Fibroblast of skin of right biceps (primary cell): ENCODE measurements at places on chromosomes 7 and 10.
A peak's percentile ranks its signal among the peaks of the same experiment; 100 is the strongest.

GRCh38 chr10:124348801-124349200, 69.9 kb downstream of the OAT start:
- no peak for DNase-seq

DNA sequence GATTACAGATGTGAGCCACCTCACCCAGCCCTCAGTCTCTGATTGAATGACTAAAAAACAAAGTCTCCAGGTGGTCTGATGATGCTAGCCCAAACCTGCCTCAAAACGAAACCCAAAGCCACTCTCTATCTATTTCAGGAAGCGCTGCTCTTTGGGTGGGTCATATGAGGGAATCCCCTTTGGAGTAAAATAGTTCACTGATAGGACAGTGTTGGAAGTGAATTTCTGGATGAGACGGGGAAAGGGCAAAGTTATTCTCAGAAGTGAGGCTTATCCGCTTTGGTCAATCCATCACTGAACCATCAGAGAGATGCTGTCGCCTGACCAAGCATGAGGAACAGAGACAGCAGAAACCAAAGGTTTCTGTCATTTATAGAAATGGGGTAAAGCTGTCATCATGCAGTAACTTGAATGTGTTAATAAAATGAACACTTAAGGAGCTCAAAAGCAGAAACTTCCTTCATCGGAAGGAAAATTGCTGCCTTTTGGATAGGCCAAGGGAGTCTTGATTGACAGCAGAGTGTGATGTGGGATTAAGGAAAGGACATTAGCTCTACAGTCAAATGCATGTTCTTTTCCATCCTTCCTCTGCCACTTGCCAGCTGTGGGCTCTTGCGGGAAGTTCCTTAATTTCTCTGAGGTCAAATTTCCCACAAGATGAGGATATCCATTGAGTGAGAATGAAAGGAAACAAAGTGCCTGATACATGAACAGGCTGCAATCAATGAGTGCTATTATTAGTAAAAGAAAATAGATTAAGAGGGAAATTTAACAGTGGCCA, 64.9 kb upstream of the C1QL3 start:
- DNase-seq = no peak

DNA sequence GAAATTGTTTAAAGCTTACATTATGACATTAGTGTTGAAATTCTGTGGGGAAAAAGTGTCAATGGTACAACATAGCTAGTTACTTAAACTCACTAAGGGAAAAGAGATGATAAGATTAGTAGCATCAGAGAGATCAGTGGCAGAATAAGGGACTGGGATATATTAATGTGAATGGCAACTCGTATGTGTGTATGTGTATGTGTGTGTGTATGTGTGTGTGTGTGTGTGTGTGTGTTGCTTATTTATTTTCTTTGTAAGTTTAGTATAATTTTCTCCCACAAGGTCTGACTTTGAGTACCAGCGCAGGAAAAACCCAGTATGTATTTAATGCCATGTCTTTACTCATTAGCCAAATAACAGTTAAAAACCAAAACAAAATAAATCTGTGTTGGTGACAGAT, 256.1 kb downstream of the ARHGAP21 start:
- DNase-seq = no peak

DNA sequence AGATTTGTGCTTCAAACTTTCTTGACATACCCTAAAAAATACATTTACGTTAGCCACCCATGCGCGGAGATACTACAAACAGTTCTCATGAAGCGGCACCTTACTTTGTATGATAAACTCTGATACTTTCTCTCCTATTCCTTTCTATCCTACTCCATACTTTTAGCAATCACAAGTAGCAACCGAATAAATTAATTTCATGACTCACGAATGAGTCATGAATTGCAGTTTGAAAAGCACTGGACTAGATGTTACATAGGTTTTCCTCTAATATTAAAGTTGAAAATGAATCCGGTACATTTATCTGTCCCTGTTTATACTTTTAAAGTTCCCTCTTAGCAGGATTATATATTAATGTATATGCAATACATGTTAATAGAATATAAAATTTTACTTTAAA, 67.6 kb downstream of the CUBN start:
- DNase-seq = peak; percentile 89

GRCh38 chr10:124978376-124978725, 36.4 kb downstream of the ZRANB1 start:
- no peak for DNase-seq

DNA sequence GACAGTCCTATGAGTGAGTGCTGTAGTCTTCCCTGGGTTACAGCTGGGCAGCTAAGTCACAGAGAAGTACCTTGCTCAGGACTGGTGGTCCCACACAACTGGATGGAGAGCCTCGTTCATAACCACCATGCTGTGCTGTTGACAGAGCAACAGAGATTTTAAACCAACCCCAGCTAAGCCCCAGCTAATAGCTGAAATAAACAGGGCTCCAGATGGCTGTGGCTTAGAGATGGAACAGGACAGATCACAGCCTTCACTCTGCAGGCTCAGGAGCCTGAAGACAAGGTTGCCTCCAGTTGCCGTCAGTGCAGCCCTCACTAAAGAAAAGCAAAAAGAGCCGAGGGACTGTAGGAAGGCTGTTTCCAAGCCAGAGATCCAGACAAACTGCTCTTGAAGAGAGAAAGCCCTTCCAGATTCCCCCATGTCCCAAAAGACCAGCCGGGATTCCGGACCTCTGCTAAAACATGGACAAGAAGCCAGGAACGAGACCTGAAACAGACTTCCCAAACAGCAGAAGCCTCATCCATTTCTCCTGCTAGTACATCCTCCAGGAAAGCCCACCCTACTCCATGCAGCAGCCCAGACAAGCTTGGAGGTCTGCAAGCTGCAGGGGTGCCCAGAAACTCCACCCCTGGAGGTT, 4.2 kb downstream of the HTRA1 start:
- no peak for DNase-seq

DNA sequence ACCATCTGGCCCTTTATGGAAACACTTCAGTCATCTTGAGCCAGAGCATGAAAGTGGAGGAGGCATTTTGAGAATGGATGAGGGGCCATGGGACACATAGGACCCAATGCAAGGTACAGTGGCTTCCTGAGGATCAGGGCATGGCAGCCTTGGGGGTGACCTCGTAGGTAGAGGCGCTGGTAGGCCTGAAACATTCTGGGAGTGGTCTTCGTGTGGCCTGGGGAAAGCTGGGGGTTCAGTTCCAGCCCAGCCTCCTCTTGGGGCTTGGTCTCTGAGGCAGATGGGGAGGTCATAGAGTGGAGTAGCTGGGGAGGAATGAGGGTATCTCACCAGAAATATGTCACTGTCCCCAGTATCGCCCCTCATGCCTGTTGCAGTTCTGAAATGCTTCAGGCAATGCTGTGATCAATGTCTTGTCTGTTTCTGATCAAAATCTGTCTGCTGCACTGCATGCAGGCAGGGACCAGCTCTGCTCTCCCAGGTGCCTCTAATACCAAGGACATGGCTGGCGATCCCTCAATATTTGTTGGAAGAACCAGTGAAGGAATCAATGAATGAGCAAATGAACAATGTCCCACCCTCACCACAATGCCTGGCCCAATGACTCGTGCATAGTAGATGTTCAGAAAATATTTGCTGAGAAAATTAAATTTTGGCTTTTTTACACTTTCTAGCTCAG, 90.9 kb downstream of the CHST15 start:
- no peak for DNase-seq

DNA sequence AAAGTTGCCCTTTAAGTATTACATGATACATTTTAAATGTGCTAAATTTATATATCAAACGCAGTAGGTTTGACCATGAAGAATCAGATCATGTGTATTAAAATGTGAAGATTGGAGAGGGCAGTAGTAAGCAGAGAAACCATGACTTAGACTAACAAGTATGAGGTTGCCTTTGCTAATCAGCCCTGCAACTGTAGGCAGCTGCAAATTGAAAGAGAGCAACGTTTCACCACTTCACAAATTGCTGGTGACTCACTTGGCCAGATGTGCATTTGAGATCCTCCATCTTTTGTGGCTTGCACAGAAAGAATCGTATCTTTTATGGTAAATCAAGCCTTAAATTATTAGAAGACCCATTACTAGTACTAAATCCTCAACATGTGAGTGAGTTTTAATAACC, 10.1 kb upstream of the SEMA3A start:
- DNase-seq = peak; percentile 61

DNA sequence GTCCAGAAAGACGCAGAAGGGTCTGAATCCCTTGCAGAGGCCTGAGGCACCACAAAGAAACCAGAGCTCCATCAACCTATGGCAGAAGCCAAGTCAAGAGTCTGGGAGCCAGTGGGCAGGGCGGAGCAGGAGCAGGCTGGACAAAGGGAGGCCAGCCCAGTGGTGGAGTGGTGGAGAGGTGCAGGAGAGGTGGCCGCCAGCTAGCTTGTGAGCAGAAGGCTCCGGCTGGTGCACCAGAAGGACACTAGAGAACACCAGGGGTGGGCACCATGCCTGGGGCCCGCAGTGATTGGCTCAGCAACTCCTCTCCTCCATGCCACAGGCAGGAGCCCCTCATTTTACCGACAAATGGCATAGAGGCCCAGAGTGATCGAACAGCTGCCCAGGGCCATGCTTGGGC, 186.6 kb downstream of the GRID1 start:
- DNase-seq = no peak

DNA sequence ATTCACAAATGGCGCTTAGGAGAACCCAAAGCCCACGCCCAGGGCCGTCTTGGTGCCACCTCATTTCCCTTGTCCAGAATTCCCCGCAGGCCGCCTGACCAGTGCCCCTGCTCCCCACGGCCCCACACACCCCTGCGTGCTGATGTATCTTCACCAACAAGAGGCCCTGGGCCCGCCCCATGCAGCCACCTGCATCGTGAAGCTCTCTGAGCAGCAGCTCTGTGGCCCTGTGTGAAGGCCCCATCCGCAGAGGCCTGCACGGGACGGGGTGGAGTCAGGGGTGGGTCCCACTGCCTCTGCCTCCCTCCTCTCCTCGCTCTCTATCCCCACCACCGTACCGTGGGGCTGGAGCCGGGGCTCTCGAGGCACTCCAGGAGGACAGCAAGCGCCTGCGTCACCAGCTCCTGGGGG, 14.7 kb downstream of the BRAT1 start:
- no peak for DNase-seq

DNA sequence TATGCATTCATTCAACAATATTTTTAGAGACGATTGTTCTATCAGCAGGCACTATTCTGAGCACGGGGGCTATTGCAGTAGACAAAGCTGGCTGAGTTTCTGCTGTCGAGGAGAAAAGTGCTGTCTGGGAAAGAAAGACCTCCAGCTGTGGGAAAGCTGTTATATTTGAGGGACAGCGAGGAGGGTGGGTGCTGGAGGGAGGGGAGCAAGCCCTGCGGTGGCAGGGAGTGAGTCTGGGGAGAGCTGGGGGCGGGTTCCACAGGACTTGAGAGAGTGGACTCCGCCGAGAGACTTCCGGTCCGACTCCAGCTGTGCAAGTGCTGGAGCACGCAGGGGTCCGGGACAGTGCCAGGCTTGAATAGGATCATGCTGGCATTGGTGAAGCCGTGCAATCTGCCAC, 602.1 kb upstream of the FOXK1 start:
- DNase-seq = no peak

GRCh38 chr7:25068502-25069213, 56.4 kb downstream of the CYCS start:
- DNase-seq = peak; percentile 23

GRCh38 chr7:84017651-84018050, 176.9 kb downstream of the SEMA3A start:
- no peak for DNase-seq

DNA sequence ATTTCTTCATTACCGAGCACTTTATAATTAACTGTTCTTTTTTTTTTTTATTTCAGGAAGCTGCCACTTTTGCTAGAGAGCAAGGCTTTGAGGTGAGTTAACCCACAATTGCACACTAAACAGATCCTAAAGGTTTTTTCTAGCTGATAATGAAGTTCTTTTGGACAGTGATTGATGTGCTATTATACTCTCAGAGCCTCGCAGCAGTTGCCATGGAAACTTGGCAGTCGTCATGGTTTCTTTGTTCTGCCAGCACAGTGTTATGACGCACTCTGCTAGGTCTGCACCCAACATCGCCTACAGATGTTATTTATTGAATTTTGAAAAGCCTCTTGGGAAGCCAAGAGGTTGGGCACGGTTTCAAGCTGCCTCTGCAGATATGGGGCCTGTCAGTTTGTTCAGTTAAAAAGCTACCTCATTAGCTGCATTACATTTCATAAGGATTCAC, 237.2 kb upstream of the KAT6B start:
- DNase-seq = peak; percentile 98

GRCh38 chr7:129489491-129489890, 12.8 kb upstream of the SMKR1 start:
- peak; percentile 92 for DNase-seq

- DNase-seq = no peak
These were observed 265.9 kb upstream of the MKLN1 start for GRCh38 chr7:131061818-131062217.

DNA sequence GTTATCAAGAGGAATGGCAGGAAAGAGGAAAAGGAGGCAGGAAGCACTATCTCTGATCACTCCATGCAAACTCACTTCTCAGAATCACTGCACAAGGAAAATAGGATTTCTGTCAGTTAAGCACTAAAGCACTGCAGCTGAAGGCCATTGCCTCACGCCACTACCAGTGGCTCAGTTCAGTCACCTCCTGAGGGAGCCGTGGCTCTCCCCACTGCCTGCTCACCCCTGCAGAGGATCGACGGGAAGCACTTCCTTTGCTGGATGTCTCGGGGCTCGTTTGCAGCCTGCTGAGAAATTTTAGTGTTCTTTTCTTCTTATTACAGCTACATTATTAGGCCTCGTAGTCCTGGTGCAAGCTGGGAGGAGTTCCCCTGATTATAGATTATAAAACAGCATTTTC, 90.1 kb upstream of the ADCY1 start:
- no peak for DNase-seq

- no peak for DNase-seq
These were observed 4.3 kb downstream of the DYNC1I1 start for GRCh38 chr7:95776561-95777185.

GRCh38 chr7:135445690-135446089, 64.2 kb downstream of the CNOT4 start:
- DNase-seq = no peak

DNA sequence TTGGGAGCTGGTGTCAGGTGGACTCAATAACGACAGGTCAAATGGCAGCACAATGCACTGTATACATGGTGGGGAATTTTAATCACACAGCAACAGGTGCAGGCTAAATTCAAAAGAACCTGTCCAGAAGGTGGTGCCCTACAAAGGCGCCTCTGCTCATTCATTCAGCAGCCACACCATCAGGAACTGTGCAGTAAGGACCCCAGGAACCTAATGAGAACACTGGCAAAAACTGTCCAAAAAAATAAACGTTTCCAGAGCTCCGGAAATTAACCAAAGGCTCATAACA, 21.9 kb upstream of the CRYGN start:
- no peak for DNase-seq

DNA sequence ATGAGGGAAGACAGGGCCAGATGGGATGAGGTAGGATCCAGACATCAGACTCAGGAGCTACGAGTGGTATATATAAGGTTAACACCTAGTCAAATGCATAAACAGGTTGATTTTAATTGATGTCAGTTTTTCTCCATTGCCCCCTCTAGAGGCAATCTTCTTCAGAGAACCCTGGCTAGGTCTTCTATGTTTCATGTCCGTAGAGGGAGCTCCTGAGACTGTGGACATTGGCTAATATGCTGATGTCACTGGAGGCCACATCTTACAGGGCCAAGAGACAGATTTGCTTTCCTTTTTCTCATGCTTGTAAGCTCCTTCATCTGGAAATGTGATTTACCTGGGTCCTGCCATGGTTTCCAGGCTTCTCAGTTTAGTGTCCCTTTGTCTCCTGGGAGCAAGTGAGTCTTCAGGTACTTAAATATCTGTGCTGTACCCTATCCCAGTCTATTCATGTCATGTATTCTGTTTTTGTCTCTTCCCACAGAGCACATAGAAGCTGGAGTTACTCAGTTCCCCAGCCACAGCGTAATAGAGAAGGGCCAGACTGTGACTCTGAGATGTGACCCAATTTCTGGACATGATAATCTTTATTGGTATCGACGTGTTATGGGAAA, 161.6 kb upstream of the PRSS1 start:
- peak; percentile 74 for DNase-seq
